Cardiac septum (tissue), 1 donor: ENCODE measurements at places on chromosomes 4 and X.

DNA sequence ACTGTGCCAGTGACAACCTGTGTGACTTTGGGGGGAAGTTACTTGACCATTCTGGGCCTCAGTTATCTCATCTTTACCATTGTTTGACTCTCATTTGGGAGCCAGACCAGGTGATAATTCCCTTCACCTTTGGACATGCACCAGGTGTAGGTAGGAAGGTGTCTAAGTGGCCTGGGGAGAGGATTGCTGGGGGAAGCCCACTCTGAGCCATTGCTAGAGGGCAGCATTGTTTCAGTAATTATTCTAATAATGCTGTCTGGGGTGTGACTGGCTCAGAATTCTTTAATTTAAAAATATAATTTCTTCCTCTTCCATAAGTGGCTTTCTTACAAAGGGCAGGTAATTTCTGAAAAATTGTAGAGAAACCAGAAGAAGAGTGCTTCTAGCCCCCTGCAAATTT, 104.3 kb downstream of the RTL9 start:
- no peak for DNase-seq

DNA sequence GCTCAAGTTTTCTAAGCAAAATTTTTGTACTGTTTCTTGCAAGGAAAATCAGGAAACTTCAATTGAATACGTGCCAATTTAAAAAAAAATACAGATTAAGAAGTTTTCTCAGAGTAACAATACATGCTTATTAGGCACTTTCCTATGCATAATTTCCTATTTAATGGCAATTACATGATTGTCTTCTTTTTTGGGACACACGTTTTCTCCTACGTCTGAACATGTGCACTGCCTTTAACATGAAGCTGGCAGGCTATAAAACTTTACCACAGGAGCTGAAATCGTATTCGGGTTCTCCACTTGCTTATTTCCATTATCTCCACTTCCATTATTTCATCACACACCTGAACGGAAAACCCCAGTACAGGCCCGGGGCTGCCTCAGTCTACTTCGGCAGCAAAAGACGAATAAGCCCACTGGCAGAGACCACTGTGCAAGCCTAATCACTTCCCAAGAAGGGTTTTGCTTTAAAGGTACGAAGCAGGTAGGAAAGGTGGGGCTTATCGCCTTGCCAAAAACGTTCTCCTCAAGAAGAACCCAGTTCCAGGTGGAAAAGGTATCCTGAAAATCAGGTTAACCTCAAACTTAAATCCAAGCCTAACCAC, 575 bp downstream of the RCHY1 start:
- no peak for DNase-seq

DNA sequence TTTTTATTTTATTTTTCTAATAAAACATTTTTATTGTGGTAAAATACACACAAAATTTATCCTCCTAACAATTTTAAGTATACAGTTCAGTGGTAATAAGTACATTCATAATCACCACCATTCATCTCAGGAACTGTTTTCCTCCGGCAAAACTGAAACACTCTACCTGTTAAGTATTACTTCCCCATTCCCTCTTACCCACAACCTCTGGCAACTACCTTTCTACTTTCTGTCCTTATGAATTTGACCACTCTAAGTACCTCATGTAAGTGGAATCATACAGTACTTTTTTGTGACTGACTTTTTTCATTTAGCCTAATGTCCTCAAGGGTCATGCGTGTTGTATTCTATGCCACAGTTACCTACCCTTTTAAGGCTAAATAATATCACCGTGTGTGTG, 21.1 kb upstream of the HSFX4 start:
- no peak for DNase-seq

DNA sequence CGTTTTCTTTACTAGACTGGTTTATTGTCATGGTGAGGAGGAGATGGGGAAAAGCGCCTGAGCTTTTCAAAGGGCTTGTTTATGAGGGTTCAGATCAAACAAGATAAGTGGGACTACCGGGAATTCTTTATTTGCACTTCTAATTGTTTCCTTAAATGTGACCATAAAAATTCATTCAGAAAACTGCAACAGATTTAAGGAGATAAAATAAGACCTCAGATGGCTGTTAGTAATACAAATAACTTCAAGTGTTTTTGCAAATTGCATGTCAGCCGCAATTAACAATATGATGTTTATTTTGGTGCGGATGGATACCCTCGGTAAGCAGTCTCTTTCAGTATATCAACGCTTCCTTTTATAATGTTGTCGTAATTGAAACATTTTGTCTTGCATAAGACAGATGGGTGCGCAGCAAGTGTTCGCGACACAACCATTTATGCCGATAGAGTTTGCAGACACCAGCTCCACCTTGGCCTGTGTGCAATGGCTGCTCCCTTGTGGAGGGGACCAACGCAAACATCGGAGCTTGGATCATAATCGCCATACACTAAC, 151.0 kb downstream of the C4orf33 start:
- no peak for DNase-seq

GRCh38 chrX:72123471-72124185, 8.1 kb downstream of the RTL5 start:
- DNase-seq = no peak

- DNase-seq = no peak
Observed at GRCh38 chr4:117224256-117224655, 138.9 kb upstream of the TRAM1L1 start.
